Testis (tissue), 5 donors: ENCODE measurements at places on chromosomes 7 and 10.

DNA sequence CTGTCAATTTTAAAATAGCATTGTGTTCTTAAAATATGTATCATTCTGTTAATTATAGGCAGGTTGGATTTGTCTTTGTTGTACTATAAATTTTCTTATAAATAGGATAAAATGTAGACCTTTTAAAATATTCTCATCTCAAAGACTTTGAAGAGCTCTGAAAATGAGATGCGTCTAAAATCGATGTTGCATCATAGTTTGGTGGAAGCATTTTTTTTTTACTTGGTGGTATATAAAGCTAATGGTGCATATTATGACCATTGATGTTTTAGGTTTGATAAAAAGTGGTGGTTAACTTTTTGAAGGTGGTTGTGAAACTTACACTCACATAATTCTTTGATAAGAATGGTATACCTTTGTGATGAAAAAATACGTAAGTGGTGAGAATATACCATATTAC lies 69.1 kb downstream of the ZNRF2 start:
- no peaks in the 10 kb centered on the region for H3K27me3 ChIP-seq
- no peak overlapping the region for H3K4me3 ChIP-seq
- no peak overlapping the region for H3K27ac ChIP-seq
- H3K4me1 ChIP-seq, result no peaks in the 10 kb centered on the region
- no peaks in the 10 kb centered on the region for H3K36me3 ChIP-seq
- no peak for DNase-seq

GRCh38 chr10:84397735-84398144 lies 69.4 kb downstream of the CCSER2 start:
- H3K36me3 ChIP-seq, result no peaks in the 10 kb centered on the region
- H3K4me1 ChIP-seq, result no peaks in the 10 kb centered on the region
- H3K27ac ChIP-seq, result no peak overlapping the region
- H3K4me3 ChIP-seq, result no peak overlapping the region

- peaks cover 21% of the 10 kb centered on the region for H3K4me1 ChIP-seq
- H3K4me3 ChIP-seq, result no peak overlapping the region
- H3K36me3 ChIP-seq, result no peaks in the 10 kb centered on the region
Measured at GRCh38 chr7:25454020-25454419, 225.7 kb upstream of the NPVF start.

- peaks cover 32% of the 10 kb centered on the region for H3K4me1 ChIP-seq
- no peaks in the 10 kb centered on the region for H3K36me3 ChIP-seq
- no peak overlapping the region for H3K27ac ChIP-seq
- no peak overlapping the region for H3K4me3 ChIP-seq
- DNase-seq, result peak; percentile 26
Measured at GRCh38 chr10:79073784-79074432, 5.1 kb downstream of the ZMIZ1 start.

- H3K27me3 ChIP-seq, result no peaks in the 10 kb centered on the region
- no peaks in the 10 kb centered on the region for H3K4me1 ChIP-seq
- no peak for DNase-seq
- H3K36me3 ChIP-seq, result no peaks in the 10 kb centered on the region
- no peak overlapping the region for H3K27ac ChIP-seq
Measured at GRCh38 chr7:102415685-102416225, 17.6 kb upstream of the ORAI2 start.

- H3K4me3 ChIP-seq, result peak overlapping the region; percentile 92
- no peaks in the 10 kb centered on the region for H3K27me3 ChIP-seq
- peaks cover 47% of the 10 kb centered on the region for H3K4me1 ChIP-seq
- DNase-seq, result peak; percentile 70
Measured at GRCh38 chr7:131106681-131107336, 220.9 kb upstream of the MKLN1 start.

GRCh38 chr7:85160223-85160622 lies 26.6 kb downstream of the SEMA3D start:
- no peak overlapping the region for H3K4me3 ChIP-seq
- no peak overlapping the region for H3K27ac ChIP-seq
- H3K27me3 ChIP-seq, result no peaks in the 10 kb centered on the region
- no peak for DNase-seq

GRCh38 chr10:52256832-52257691 lies 57.0 kb upstream of the DKK1 start:
- H3K4me1 ChIP-seq, result no peaks in the 10 kb centered on the region
- no peak overlapping the region for H3K4me3 ChIP-seq
- H3K27me3 ChIP-seq, result no peaks in the 10 kb centered on the region
- H3K36me3 ChIP-seq, result no peaks in the 10 kb centered on the region
- no peak for DNase-seq

DNA sequence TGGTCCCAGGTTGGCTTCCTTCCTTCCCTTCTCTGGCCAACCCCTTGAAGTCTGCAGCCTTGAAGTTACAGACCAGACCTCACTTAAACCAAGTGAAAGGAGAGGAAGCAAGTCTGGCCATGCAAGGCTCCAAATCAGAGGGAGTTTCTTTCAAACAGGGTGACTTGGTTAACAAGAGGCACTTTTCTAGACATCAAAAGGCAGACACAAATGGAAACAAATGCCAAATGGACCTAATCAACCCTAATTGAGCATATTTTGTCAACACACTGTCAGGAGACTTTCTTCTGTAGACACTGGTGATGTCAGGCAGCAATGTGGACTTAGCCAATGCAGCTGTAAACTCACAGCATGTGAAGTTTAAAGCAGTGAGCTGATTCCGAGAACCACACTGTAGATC lies 282.7 kb upstream of the FZD8 start:
- no peak overlapping the region for H3K27ac ChIP-seq
- peaks cover 16% of the 10 kb centered on the region for H3K4me1 ChIP-seq
- H3K27me3 ChIP-seq, result no peaks in the 10 kb centered on the region
- no peak overlapping the region for H3K4me3 ChIP-seq
- no peak for DNase-seq

DNA sequence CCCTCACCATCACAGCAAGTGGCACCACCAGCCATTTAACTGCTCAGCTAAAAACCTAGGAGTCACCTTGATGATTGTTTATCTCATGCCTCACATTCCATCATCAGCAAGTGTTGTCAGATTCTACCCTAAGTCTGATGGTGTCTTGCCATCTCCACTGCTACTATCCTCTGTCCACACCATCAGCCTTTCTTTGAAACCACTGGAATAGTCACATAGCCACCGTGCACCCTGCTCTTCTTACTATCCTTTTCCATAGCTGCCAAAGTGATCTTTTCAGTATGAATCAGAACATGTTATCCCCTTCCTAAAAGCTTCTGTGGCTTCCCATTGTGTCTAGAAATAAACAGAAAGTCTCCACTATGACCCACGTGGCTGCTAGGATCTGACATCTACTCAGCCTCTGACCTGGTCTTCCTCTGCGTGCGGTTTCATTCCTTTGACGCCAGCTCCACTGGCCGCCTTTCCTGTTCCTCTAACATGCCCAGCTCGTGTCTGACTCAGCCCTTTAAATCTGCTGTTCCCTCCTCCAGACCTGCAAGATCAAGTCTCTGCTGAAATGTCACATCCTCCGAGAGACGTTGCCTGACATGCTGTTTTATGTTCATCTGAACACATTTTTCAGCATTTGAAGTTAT lies 16.5 kb upstream of the CHN2 start:
- H3K4me3 ChIP-seq, result no peak overlapping the region
- H3K4me1 ChIP-seq, result no peaks in the 10 kb centered on the region
- peak; percentile 60 for DNase-seq

DNA sequence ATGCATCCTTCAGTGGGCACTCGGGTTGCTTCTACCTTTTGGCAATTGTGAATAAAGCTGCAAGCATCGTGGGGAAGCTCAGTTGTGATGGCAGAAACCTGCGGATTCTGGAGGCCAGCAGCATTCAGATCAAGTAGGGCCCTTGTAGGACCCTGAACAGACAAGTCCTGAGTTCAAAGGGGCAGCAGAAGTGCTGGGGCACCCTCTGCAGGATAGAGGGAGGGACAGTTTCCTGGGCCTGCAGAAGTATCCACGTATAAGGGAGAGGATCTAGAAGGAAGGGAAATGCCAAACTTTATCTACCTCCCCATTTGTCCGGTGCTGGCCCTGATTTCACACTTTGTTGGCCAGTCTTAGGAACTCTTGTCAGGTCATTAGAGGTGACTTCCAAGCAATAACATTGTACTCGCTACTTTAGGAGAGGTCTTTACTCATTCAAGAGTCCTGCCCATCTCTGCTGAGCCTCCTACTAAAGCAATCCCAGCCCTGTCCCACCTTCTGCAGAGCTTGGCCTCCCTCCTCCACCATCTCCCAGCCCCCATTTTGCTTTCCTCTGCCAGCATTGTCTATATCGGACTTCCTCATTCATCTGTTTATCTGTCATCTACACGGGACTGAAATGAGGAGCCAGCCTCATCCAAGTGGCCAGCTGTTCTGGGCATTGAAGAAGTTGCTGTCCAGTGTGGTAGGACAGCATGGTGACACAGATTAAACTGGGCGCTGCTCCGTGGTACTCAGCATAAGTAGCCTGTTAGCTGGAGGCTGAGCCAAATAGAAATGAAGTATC lies 26.6 kb upstream of the R3HCC1L start:
- no peak for DNase-seq
- H3K4me1 ChIP-seq, result no peaks in the 10 kb centered on the region
- H3K4me3 ChIP-seq, result no peak overlapping the region
- H3K27ac ChIP-seq, result no peak overlapping the region

DNA sequence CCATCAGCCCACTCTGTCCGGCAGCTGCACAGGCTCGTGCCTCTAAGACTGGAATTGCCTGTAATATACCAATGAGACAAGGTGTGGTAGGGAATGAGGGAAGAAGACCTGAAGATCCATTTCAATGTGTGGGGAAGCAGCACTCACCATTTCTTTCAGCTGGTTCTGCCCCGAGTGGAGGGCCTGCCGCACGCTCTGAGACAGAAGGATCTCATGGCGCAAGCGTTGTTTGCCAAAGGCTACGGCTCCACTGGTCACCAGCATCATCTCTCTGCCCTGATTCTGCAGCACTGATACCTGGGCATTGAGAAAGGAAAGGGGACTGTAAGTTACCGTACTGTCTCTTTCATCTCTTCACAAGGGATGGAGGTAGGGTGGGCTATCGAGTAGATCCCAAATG lies 19.4 kb downstream of the ALDH18A1 start:
- DNase-seq, result no peak
- H3K4me3 ChIP-seq, result no peak overlapping the region
- no peaks in the 10 kb centered on the region for H3K4me1 ChIP-seq
- no peaks in the 10 kb centered on the region for H3K36me3 ChIP-seq
- H3K27me3 ChIP-seq, result no peaks in the 10 kb centered on the region

DNA sequence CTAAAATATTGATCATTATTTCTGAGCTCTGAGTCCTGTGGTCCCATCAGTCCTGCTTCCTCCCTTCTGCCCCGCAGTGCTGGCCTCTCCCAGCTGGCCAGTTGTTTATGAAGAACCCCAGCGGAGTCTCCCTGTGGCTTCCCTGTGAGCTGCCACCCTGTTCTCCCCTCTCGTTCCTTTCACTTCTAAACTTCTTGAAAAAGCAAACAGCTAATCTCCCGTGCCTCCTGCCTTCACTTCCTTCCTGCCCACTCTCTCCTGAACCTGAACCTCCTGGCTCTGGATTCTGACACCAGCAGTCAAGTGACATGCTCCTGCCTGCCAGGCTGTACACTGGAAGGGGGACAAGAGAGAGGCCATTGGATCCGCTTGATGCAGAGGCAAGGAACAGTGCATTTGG lies 63.7 kb upstream of the ZPBP start:
- no peaks in the 10 kb centered on the region for H3K27me3 ChIP-seq
- H3K4me1 ChIP-seq, result no peaks in the 10 kb centered on the region
- no peak overlapping the region for H3K4me3 ChIP-seq
- H3K27ac ChIP-seq, result no peak overlapping the region
- no peak for DNase-seq

GRCh38 chr10:12027539-12027938 lies 15.1 kb downstream of the UPF2 start:
- no peak overlapping the region for H3K27ac ChIP-seq
- no peaks in the 10 kb centered on the region for H3K4me1 ChIP-seq
- H3K27me3 ChIP-seq, result no peaks in the 10 kb centered on the region
- DNase-seq, result no peak
